ENCODE measurements at places on chromosomes 5 and 9.
A peak's percentile ranks its signal among the peaks of the same experiment; 100 is the strongest.

- DNase-seq: no peak
These were observed 151.3 kb upstream of the MAP3K1 start for GRCh38 chr5:56664025-56664424.

DNA sequence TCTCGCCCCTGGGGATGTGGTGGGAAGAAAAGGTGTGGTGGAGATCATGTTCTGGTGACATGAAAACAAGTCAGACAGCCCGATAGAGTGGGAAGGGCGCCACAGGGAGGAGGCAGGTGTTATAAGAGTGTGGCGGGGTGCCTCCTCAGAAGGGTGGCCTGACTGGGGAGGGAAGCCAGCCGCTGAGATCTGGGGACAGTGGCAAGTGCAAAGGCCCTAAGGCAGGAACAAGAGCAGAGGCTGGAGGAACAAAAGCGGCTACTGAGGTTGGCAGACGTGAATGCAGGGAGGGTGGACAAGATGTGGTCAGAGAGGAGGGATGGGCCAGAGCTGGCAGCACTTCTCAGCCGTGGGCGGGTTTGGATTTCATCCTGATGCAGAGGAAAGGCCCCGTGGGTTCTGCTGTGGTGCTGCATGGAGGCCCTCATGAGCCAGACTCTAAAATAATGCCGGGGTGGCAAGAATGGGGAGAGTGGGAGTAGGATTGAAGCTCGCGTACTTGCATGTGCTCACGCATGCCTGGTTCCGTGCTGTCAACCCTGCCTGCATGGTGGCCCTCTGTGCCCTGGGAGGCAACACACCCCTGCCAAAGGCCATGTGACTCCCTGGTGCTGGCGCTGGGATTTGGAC lies 89.2 kb downstream of the MVB12B start:
- no peak for DNase-seq

DNA sequence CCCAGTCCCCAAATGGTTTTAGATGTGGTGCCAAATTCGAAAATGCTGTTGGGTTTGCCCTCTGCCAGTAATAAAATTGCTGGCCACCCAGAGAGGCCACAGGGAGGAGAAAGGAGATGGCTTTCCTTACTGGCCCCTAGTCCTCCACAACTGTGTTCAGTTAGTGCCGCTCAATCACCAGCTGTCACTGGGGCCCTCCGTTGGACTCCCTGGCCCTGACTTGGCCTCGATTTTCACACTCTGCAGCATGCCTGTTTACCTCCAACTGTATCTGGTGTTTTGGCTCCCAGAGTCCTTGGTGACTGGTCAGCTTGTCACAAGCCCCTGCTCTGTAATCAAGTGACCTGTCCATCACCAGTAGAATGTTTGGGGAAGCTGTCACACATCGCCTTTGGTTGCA lies 97.8 kb downstream of the PAPPA start:
- DNase-seq: no peak

DNA sequence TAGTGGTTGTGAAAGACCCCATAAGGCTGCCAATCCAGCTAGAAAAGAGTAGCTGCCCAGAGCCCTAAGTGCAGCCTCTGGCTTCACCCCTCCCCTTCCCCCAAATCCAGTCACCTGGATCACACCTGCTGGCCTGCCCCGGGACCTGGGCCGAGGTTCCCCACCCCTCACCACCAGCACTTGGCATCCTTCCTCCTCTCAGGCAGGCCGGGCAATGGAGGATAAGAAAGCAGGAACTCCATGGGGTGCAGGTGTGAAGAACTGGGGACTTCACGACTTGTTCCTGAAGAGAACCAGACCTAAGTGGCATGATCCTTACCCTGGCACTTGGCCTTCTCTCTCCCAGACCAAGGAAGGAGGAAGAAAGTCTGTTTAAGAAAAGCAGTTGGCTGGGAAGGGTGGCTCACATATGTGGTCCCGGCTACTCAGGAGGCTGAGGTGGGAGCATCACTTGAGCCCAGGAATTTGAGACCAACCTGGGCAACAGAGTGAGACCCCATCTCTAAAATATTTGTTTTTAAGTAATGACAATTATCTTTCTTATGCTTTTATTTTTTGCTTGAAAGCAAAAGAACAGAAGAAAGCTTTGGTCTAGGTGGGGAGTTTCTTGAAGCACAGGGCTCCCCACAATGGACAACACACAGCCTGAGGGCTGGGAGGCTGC lies 131.1 kb downstream of the PAX5 start:
- DNase-seq: no peak

- peak; percentile 27 for DNase-seq
These were observed 33.5 kb downstream of the PDGFRB start for GRCh38 chr5:150122158-150122510.

DNA sequence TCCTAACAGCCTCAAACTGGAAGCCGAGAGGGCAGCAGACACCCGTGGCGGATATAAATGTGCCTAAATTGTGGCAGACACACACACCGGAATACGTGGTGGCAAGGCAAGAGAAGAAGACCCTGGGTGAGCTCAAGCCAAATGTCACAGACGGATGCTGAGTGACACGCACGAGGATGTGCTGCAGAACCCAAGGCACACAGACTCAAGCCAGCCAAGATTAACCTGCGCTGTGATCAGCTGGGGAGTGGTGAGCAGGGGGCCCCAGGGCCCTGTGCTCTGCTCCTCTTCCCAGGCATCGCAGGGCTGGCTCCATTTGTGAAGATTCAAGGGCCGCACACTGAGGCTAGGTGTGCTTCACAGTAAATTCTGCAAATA lies 16.4 kb downstream of the SEMA4D start:
- DNase-seq: no peak

DNA sequence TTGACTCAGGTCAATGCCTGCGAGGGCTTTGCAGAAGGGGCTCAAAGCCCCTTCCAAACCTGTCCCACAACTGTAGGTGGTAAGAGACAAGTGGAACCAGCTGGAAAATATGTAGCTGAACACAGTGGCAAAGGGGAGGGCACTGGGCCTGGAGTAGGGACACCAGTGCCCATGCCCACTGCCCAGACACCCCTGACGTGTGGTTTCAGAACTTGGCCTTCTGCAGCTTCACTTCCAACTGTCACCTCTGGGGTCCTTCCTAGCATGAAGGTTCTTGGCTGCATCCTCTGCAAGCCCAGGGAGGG lies 233.1 kb upstream of the IRX1 start:
- no peak for DNase-seq

DNA sequence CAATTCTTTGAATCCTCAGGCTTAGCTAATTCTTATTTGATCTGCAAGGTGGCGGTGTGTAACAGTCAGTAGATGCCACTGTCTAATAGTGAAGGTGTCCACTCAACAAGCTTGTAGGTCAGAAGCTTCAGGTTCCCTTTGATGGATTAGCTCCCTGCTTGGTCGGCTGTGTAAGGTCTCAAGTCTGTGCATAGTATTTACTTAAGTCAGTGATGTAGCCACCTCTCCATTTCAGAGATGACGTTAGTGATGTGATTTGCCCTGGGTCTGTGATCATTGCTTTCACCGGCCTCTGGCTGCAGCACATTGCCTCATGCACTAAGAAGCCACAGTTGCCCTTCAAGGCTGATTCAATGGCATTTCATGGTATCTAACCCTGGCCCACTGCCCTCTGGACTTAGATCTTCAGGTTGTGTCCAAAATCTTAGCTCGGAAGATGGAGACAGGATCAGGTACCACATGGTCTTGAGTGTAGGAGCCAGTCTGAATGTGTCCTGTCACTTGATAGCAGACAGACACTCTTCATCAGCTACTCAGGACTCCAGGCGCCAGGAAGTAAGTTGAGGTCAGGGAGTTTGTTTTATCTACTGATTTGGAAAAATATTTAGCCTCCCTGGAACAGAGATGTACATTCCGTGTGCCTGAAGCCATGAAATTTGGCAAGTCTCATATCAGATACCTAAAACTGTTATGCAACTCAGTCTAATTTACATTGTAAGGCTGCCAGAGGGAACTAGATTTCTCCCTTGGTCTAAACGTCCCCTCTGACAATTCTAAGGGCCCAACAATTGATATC lies 42.9 kb downstream of the SUB1 start:
- DNase-seq: peak; percentile 37
